ENCODE measurements at places on chromosomes 3 and 15.

DNA sequence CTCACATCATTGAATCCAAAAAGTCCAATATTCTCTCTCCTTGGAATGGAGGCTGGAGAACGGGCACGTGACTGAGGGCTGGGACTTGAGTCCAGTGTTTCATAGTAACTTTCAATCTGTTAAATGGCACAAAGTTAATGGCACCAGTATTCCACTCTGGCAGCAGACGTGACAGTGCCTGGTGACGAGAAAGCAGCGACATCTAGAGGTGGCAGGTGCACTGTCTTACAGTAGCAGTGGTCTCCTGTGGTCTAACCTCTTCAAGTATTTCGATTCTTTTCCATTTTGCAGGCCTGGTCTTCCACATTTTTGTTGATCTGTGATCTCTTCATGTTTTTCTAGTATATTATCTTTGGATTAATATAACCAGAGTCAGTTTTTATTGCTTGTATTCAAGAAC lies 107.1 kb downstream of the OXSM start:
- DNase-seq, result no peak

GRCh38 chr3:16811950-16812349 lies 72.8 kb upstream of the PLCL2 start:
- DNase-seq, result no peak

- no peak for DNase-seq
Measured at GRCh38 chr3:42658771-42659390, 5.4 kb downstream of the ZBTB47 start.

DNA sequence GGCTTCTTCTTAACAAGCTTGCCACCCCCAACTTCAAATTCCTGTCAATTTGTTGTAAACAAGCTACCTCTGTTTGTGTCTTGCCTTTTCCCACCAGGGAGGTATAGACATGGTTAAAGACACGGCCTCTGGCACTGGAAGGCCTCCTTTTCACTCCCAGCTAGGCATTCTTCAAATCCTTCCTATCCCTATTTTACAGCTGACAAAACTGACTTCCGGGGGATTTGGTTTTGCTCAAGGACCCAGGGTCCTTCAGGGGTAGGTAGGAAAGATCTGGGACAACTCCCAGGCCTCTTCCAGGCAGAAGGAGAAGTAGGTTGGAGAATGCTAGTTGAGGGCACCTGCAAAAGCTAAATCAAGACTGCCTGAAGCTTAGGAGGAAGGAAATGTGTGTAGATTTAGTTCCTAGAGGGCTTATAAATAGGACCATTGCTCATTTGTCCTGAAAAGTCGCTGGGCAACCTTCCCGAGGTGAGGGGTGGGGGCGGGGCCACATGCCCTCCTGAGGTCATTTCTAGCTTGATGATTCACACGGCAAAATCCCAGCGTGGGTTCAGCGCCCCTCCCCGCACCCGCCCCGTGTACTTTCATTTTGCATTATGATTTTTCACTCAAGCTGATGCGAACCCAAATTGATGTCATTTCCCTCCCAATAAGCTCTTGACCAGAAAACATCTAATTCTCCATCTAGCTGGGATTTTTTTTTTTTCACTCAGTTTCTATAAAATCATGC lies 365.5 kb downstream of the SHQ1 start:
- peak; percentile 78 for DNase-seq

DNA sequence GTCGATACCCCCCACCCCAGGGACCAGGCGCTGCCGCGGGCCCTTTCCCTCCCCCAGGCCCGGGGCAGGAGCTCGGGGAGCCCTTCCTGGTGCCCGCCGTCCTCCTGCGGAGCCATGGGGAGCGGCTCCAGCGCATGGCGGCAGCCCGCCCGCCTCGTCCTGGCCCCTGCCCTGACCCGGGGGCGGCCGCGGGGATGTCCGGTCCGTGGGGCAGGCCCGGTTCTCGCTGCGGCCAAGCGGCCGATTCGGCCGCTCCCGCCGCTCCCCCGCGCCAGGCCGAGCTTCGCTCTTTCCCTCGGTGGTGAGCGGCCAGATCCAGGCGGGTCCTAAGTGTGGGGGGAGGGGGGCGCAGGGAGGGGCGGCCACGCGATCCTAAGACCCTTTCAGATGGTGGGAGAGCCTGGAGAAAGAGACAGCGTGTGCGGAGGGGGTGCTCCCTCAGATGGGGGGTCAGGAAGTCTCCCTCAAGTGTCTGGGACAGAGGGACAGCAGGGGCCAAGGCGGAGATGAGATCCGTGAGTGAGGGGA lies 1.3 kb downstream of the NEIL1 start:
- DNase-seq, result no peak

DNA sequence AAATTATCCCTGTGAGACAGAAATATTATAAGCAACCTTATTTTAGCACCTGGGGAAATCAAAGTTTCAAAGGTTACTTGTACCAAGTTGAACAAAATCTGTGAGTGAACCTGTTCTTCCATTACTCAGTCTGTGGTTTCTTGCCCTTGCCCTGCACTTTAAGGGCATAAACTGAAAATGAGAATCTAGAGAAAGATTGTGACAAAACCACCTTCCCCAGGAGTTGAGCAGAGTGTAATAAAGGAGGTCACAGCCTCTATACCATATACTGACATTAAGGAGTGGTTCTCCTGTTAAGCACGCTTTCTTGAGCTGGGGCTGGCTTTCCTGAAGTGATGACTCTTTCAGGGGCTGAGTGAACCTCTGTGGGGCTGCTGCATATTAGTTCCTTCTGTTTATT lies 143.4 kb downstream of the PDCD6IP start:
- no peak for DNase-seq

- no peak for DNase-seq
Measured at GRCh38 chr15:88233921-88234320, 22.6 kb downstream of the NTRK3 start.

DNA sequence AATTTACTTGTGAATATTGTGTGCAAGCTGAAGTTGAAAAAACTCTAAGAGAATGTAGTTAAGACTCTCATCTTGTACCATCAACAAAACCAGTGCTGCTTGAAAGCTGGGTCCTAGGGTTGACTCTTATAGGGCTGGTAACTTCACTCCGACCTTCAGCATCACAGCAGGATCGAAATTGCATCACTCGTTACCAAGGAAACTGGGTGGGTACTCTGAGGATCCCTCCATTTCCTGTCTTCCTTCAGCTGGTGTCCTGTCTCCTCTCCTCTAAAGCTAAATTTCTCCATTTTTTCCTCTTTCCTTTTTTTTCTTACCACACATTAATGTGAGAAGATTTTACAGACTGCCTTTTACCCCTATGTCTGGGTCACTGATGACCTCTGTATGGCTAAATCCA lies 3.0 kb upstream of the APH1B start:
- DNase-seq, result no peak

GRCh38 chr15:69648212-69648611 lies 195.6 kb downstream of the RPLP1 start:
- DNase-seq, result no peak

- DNase-seq, result no peak
Measured at GRCh38 chr3:165464736-165465135, 268.6 kb upstream of the SLITRK3 start.

GRCh38 chr3:5264093-5264600 lies 76.6 kb downstream of the EDEM1 start:
- no peak for DNase-seq

DNA sequence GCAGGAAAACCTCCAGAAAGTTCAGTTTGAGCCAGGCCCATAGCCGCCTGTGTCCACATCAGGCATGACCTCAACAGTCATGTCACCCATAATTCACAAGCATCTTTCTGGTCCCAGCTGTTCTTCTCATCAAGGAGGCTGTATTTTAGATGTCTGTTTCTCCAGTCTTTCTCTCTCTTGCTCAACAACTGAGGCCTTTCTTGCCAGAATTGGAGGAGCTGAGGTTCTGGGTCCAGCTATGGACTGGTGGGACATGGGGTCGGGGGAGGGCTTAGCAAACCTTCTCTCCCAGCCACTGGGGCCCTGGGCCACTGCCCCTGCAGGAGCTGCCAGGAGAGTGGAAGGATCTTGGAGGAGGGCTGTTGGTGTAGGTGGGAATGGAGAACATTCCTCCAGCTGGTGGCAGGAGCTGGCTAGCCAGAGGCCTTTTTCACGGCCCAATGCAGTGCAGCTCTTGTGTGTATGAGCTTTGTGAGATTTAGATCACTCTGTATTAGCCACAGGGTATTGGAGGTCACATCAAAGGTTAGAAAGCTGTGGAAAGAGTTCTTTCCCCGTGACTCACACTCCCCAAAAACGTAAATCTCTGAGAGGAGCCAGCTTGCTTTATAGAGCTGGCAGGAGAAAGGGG lies 23.5 kb downstream of the MAGEF1 start:
- no peak for DNase-seq

DNA sequence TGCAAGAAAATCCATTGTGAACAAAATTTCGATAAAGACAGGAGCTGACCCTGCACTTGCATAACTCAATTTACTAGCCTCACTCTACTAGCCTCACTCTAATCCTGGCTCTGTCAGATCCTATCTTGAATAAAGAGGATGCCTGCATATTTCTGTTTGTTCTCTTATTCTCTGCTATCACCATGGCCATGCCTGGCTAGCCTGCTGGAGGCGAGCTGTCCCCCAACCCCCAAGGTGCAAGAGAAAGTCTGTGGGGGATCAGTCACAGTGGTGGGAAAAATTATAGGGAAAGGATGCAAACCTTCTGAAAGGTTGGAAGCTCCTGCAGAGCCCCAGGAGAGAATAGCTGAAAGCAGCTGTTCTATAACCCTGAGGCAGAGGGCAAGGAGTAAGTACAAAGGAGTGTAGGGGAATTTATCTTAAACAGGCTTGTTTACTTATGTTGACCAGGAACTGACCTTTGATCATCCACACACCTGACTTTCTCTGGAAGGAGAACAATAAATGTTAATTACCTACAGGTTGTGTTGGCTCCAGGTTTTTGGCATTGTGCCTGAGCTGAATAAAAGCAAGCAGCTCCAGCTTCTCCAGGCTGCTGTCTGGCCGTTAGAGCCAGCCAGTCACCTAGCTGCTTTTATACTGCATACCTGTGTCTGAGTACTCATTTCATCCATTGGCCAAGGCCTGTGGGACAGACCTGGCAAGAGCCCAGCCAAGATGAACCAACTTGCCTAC lies 137.7 kb upstream of the RASGRP1 start:
- no peak for DNase-seq

GRCh38 chr3:39102504-39103323 lies 4.7 kb downstream of the GORASP1 start:
- DNase-seq, result no peak

DNA sequence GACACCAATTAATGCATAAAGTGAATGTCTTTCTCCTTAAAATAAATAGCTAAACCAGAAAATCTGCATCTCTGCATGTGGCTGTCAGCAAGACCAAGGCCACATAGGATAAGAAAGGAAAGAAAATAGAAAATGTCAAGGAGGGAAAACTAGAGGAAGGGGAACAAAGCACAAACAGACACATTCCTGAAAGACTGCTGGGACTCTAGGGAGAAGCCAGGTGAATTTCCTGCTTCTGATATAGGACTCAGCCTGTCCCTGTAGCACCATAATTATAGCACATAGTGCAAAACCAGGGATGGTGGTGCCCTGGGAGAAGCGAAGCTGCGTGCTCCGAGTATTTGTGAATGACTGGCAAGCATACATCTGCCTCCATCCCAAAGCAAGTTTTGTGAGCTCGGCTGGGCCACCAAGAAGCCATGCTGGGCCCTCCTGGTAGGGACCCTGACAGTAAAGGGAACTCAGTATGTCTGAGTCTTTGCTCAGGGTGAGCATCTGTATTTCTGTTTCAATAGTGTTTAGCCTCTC lies 14.2 kb downstream of the FSTL1 start:
- no peak for DNase-seq

GRCh38 chr3:170768334-170768801 lies 101.6 kb downstream of the RPL22L1 start:
- DNase-seq, result no peak

GRCh38 chr3:18558507-18558906 lies 133.4 kb upstream of the SATB1 start:
- DNase-seq, result peak; percentile 40

DNA sequence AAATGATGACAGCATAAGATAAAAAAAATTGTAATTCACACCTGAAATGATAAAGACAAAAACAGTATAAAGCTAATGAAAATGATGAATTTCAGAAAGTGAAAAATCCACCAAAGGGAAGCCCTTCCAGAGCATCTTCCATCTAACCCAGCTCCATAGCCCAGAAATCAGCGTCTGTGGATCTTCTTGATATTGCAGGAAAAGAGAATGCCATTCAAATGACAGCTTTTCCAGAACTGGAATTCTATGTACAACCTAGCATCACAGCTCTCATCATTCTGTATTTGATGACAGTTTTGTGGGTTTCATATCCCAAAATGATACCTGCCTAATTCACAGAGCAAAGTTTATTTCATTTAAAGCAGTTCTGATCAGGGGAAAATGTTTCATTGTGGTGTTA lies 267.3 kb downstream of the FHIT start:
- no peak for DNase-seq

DNA sequence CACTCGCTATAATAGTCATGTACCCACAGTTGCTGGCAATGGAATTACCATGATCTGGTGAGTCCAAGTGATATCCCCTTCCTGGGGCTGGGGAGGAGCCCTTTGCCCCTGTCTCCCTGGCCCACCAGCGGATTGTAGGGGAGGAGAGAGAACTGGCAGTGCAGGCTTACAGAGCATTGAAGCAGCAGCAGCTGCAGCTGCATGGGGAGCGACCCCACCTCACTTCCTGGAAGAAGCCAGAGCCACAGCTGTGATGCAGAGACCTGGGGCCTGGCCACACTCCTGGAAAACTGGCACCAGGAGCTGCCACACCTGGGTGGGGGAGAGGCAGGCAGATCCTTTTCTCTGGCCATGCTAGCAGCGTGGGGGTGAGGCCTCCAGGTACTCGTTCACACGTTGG lies 300.1 kb upstream of the PROK2 start:
- DNase-seq, result no peak

- DNase-seq, result no peak
Measured at GRCh38 chr3:99799422-99799821, 18.2 kb upstream of the CMSS1 start.

Measured in T-helper 2 cell treated with Interferon-gamma antibody and Interleukin-4, amounts not matched to agents 5 μg/mL and 100 μg/mL, for 36 hours (primary cell).